ENCODE measurements at places on chromosomes 16 and 17.

DNA sequence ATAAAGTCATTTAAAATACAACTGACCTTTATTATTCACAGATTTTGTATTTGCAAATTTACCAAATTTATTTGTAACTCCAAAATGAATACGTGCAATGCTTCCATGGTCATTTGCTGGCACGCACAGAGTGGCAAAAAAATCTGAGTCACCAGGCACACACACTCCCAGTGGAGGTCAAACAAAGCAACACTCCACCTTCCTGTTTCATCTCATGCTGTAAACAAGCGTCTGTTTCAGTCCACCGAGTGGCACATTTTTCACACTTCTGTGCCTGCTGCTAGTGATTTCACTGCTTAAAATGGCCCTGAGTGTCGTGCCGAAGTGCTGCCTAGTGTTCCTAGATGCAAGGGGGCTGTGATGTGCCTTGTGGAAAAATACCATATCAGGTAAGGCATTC, 17.8 kb upstream of the ITGAE start:
- no peak for DNase-seq

GRCh38 chr17:67619555-67619954, 98.2 kb upstream of the NOL11 start:
- no peak for DNase-seq

DNA sequence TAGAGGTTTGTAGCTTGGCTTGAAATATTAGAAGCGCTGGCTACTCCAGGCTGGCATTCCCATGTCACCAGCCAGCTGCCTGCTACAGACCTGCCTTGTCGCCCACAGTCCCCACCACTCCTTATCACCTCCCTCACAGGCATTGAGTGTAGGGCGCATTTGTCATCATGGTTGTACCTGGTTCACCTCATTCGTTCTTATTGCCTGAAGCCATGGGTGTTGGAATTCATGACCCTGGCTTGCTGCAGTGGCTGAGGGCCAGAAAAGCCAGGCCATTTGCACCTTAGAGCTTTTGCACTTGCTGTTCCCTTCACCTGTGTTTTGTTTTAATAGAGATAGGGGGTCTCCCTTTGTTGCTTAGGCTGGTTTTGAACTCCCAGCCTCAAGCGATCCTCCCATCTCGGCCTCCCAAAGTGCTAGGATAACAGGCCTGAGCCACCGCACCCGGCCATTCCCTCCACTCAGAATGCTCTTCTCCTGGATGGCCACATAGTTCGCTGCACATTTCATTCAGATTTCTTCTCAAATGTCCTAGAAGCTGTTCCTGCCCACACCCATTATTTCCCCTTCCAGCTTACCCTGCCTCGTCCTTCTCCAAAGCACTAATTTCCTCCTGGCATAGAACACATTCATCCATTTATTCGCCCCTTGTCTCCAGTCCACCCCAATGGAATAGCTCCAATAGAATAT, 97.6 kb downstream of the C16orf78 start:
- no peak for DNase-seq

DNA sequence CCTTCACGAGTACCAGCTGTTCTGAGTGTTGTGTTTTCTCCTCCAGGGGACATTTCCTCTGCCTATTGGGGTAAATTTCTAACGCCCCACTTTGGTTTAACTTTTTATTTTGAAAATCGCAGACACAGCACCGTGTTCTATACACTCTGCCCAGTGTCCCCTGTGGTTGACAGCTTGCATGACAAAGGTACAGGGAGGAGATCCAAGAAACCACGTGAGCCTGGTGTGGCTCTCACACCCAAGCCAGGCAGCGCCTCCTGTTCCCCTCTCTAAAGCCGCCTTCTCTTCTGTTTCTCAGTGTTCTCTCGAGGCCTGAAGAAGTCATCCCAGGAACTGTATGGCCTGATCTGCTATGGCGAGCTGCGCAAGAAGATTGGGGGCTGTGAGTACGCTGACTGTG, 25.4 kb downstream of the CRAMP1 start:
- no peak for DNase-seq

DNA sequence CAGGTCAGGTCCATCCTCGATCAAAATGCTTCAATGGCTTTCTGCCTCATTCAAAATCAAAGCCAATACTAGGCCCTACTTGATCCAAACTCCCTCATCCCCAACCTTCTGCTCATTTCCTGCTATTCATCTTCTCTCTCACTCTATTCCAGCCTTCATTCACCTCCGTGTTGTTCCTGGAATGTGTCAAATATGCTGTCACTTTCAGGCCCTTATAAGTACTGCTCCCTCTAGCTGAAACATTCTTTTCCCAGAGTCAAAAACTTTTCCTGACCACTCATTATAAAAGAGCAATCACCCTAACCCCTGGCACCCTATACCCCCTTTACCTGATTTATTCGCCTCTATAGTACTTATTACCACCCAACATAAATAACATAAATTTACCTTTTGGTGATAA, 303.7 kb upstream of the PMFBP1 start:
- no peak for DNase-seq

GRCh38 chr16:13906168-13907089, 13.5 kb upstream of the ERCC4 start:
- no peak for DNase-seq

GRCh38 chr16:47774661-47775060, 313.5 kb downstream of the PHKB start:
- no peak for DNase-seq

DNA sequence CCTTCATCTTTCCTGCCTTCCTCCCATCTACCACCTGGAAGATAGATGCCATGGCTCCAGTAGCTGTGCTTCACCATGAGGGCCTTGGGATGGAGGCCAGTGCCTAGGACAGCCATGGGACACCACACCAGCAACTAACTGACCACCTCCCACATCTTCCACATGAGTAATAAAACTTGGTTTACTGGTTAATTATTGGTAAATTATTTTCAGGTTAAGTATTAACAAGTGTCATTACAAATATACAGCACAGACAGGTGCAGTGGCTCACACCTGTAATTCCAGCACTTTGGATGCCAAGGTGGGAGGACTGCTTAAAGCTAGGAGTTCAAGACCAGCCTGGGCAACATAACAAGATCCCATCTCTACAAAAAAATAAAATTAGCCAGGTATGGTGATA, 14.0 kb downstream of the CDIP1 start:
- DNase-seq: no peak

- no peak for DNase-seq
These were observed 49.0 kb downstream of the NT5M start for GRCh38 chr17:17351901-17352781.

GRCh38 chr16:8648877-8649276, 25.5 kb upstream of the ABAT start:
- no peak for DNase-seq

GRCh38 chr16:87628246-87628923, 26.1 kb downstream of the JPH3 start:
- DNase-seq: no peak

DNA sequence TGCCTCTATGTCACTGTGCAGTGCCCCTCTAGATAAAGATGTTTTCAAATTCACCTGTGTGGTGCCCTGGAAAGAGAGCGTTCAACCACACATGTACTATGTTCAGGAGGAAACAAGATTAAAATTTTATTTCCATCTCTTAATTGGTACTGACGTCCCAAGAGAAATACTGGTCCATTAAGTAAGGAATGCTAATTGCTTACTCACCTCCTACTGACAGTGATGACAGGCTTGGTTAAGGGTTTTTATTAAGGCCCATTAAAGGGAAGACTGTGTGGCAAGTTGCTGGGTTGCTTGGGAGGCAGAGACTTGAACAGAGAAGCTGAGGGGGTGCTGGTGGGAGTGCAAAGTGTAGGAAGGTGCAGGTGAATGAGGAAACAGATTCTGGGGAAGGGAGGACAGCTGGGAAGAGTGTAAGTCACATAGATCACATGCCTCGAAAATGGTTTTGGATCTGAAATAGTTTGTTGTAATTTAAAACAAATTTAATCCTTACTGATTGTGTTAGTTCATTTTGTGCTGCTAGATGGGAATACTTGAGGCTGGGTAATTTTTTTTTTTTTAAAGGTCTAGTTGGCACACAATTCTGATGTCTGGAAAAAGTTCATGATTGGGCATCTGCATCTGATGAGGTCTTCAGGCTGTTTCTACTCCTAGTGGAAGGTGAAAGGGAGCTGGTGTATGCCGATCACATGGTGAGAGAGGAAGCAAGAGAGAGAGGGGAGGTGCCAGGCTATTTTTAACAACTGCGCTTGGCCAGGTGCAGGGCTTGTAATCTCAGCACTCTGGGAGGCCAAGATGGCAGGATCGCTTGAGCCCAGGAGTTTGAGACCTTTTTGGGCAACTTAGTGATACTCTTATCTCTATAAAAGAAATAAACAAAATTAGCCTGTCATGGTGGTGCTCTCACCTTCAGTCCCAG, 140.5 kb downstream of the CACNG3 start:
- no peak for DNase-seq

DNA sequence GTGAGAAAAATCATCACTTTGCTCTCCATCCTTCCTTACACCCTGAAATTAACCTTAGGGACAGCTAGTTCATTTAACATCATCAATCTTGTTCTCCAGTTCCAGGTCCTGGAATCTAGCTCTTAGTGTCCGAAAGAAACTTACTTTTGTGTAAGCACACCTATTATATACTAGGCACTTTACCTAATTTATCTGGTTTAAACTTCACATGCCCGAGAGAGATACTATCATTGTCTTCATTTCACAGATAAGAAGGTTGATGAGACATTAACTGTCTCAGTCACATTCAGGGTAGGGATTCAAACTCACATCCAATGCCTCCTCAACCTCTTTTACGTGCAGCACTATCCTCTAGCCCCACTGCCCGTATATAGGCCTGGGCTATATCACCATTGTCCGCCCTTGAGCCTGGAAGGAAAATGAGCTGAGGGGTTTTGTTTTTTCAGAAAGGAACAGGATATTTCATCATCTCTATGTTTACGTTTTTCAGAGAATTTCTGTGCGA, 501 bp upstream of the AP2B1 start:
- no peak for DNase-seq

GRCh38 chr17:38554430-38555350, 51.1 kb downstream of the SRCIN1 start:
- DNase-seq: peak; percentile 78

- DNase-seq: no peak
These were observed 50.7 kb upstream of the CLEC18B start for GRCh38 chr16:74472010-74472409.

- no peak for DNase-seq
These were observed 5.1 kb upstream of the CALCOCO2 start for GRCh38 chr17:48825446-48826381.

GRCh38 chr17:21462237-21462636, 86.1 kb downstream of the KCNJ12 start:
- no peak for DNase-seq

DNA sequence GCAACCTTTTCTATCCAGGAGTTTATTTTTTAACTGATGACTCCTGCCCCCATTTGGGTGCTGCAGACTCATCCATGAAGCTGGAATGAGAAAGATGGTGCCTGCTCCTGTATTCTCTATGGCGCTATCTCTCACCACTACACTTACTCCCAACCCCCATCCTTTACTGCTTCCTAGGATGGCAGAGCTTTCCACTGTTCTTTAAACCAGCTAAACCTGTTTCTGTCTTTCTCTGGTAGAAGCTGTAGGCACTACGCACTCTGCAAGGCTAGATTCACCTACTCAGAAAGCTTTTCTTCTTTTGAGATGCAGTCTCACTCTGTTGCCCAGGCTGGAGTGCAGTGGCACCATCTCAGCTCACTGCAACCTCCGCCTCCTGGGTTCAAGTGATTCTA, 47.0 kb downstream of the ADAMTS18 start:
- no peak for DNase-seq

GRCh38 chr16:16163571-16163970, 59.7 kb downstream of the ABCC6 start:
- DNase-seq: no peak

GRCh38 chr17:62660629-62661118, 33.2 kb downstream of the MRC2 start:
- no peak for DNase-seq

- no peak for DNase-seq
These were observed 16.6 kb downstream of the SOX8 start for GRCh38 chr16:998211-998610.

DNA sequence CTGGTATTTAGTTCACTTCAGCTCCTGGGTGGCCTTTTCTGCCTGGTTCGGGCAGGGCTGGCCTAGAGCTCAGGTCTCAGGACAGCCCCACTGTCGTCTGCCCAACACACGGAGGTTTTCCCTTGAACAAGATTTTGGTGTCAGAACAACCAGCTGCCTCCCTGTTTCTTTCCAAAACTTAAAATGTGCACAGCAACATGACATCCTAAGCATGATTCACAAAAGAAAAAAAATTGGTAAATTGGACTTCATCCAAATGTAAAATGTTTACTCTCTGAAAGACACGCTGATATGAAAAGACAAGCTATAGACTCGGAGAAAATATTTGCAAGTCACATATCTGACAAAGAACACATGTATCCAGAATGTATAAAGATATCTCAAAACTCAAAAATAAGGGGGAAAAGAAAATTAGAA, 197.8 kb upstream of the CHMP6 start:
- no peak for DNase-seq

GRCh38 chr16:3207086-3207953, 19.3 kb downstream of the OR1F1 start:
- no peak for DNase-seq

DNA sequence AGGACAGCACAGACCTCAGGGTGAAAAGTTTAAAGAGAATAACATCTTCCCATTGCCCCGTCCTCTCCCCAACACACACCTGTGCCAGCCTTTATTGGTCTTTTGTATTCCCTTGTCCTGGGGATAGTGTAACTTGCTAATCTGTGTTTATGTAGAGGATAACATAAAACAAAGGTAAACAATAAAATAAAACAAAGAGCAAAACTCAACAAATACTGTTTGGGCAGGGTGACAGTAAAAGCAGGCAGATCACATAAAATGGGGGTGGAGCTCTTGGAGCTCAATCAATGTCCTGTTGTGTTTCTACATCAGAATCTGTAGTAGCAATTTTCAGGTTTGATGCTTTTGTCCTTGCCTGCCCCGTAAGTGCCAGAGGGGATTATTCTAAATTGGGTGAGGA, 1939.7 kb downstream of the TP53TG3F start:
- DNase-seq: no peak

DNA sequence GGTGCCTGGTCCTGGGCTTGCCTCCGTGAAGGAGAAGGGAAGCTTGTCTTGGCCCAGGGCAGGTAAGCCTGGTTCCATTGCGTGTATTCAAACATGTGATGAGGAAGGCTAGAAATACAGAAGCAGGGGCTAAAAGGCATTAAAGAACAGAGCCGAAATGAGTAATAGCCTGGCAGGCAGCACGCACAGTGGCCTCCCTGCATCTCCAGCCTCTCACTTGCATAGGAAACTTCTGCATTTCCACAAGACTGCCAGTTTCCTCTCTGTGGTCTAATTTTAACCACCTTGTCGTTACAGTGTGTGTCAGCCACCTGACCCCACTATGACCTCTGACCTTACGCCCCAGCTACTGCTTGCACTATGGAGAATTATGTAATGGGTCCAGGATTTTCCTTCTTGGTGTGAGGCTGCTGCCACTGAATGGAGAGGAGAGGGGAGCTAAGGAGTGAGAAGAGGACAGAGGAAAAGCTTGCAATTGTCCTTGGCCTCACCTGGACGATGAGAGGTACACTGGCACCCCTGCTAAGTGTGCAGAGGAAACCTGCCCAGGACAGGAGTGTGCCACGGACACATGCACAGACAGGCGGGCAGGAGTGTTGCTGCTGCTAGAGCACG, 32.8 kb downstream of the HIC1 start:
- DNase-seq: no peak
